Activated CD4-positive, alpha-beta T cell treated with anti-CD3 and anti-CD28 coated beads for 36 hours (primary cell): ENCODE measurements at places on chromosomes 7 and 10.
A peak's percentile ranks its signal among the peaks of the same experiment; 100 is the strongest.

DNA sequence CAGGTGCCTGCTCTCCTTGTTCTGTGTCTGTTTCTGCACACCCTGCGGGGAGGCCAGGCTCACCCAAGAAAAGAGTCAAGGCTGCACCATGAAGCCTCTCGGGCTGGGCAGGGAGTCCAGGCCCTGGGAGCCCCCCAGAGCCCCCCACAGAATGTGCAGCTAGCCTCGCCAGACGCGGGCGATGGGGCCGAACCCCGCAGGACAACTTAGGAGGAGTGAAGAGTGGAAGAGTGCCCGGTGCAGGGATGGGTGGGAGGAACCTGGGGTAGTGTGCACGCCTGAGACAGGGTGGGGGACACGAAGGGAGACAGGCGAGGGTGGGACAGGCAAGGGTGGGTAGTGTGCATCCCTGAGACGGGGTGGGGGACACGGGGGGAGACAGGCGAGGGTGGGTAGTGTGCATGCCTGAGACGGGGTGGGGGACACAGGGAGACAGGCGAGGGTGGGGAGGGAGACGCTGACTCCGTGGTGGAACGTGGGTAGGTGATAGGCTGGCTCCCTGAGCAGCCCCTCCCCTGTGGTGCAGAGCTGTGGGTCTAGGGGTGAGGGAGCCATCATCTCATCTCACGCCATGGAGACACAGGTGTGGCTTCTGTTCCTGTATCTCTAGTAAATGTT is 615.4 kb downstream of the DNAJB6 start:
- no peak overlapping the region for H3K4me3 ChIP-seq
- peaks cover 12% of the 10 kb centered on the region for H3K27me3 ChIP-seq

- DNase-seq = no peak
- H3K36me3 ChIP-seq = no peaks in the 10 kb centered on the region
- H3K27me3 ChIP-seq = peaks cover 11% of the 10 kb centered on the region
- no peaks in the 10 kb centered on the region for H3K4me1 ChIP-seq
Measured at GRCh38 chr10:78727728-78728127, 341.0 kb upstream of the ZMIZ1 start.

DNA sequence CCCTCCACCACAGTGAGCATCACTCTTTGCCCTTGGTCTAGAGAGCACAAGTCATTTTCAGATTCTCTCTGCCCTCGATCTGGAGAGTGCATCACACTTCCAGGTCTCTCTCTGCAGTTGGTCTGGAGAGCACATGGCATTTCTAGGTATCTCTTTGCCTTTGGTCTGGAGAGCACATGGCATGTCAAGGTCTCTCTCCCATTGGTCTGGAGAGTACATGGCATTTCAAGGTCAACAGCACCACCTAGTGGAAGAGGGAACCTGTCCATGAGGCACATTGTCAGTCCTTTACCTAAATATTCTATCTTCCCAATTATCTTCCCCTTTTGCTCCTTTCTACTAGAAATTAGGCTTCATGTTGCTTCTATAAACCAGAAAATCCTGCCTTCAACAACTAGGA is 1139.4 kb downstream of the XPNPEP1 start:
- no peaks in the 10 kb centered on the region for H3K36me3 ChIP-seq
- no peak overlapping the region for H3K4me3 ChIP-seq
- H3K27me3 ChIP-seq = no peaks in the 10 kb centered on the region
- no peaks in the 10 kb centered on the region for H3K4me1 ChIP-seq
- DNase-seq = peak; percentile 50

GRCh38 chr7:89335490-89335889 is 540.0 kb upstream of the TEX47 start:
- DNase-seq = no peak
- no peak overlapping the region for H3K4me3 ChIP-seq
- no peak overlapping the region for H3K27ac ChIP-seq
- no peaks in the 10 kb centered on the region for H3K27me3 ChIP-seq

DNA sequence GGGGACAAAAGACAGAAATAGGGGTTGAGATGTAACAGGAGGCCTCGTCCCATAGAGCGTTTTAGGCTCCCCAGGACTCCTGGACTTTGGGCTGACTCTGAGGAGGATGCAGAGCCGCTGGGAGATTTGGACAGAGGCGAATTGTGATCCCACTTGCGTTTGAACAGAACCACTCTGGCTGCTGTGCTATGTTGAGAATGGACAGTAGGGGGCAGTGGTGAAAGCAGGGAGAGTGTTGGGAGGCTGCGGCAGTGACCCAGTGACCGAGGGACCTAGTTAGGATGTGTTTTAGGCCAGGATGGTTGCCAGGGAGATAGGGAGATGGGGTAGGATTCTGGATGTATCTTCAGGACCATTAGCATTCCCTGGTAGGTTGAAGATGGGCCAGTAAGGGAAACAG is 271.6 kb downstream of the CCDC3 start:
- H3K36me3 ChIP-seq = no peaks in the 10 kb centered on the region
- H3K27me3 ChIP-seq = no peaks in the 10 kb centered on the region
- no peak overlapping the region for H3K4me3 ChIP-seq
- H3K4me1 ChIP-seq = peaks cover 14% of the 10 kb centered on the region

DNA sequence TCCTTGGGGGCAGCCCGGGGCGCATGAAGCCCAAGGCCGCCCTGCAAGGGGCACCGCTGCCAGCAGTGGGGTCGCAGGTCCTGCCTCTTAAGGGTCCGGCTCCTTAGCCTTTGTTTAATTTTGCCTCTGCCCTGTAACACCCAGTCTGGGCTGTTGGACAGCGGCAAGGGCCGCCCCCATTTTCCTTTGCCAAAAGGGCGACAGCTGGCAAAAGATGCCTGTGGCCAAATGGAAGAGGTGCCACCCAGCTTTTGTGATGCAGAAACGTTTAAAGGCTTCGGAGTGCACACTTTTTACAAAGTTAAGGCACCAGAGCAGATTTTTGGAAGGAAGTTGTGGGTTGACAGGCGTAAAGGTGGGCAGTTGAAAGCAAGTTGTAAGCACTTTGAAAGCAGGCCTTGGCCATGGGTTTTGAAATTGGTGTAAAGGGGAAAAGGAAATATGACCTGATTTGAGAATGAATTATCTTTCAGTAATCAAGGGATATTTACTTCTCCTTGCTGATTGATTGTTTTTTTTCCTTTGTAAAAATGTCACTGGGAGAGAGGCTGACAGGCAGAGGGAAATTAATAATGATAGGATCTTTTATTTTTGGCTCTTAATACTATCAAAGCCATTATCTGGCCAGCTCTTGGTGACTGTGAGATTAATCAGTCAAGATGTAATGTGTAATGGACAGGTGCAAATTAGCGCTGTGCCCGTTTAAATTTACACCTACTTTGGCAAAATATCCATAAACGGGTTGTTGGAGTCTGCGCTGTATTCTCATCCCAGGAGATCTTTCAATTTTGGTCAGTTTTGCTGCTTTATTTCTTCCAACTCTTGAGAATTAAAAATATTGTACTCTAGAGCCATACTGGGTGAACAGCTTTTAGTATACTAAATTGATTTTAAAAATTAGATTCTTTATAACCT is 1.2 kb downstream of the CASD1 start:
- peak; percentile 57 for DNase-seq
- H3K36me3 ChIP-seq = peaks cover 8% of the 10 kb centered on the region
- H3K4me3 ChIP-seq = peak overlapping the region; percentile 80
- no peaks in the 10 kb centered on the region for H3K27me3 ChIP-seq
- H3K4me1 ChIP-seq = peaks cover 49% of the 10 kb centered on the region
- peak overlapping the region; percentile 93 for H3K27ac ChIP-seq

DNA sequence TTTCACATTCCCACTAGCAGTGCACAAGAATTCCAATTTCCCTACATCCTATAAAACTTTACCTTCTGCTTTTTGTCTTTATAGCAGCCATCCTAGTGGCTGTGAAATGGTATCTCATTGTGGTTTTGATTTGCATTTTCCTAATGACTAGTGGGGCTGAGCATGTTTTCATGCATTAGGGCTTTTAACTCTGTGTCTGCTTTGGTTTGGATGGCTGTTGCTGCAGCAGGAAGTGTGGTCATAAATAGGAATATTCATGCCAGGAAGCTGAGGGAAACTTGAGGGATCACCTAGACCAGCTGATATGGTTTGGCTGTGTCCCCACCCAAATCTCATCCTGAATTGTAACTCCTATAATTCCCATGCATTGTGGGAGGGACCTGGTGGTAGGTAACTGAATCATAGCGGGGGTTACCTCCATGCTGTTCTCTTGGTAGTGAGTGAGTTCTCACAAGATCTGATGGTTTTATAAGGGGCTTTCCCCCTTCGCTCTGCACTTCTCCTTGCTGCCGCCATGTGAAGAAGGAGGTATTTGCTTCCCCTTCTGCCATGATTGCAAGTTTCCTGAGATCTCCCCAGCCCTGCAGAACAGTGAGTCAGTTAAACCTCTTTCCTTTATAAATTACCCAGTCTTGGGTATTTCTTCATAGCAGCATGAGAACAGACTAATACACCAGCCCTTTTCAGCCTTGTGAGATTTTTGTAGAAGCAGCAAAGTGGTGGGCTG is 181.8 kb upstream of the PITRM1 start:
- no peak for DNase-seq
- H3K27me3 ChIP-seq = peaks cover 9% of the 10 kb centered on the region
- no peak overlapping the region for H3K27ac ChIP-seq

DNA sequence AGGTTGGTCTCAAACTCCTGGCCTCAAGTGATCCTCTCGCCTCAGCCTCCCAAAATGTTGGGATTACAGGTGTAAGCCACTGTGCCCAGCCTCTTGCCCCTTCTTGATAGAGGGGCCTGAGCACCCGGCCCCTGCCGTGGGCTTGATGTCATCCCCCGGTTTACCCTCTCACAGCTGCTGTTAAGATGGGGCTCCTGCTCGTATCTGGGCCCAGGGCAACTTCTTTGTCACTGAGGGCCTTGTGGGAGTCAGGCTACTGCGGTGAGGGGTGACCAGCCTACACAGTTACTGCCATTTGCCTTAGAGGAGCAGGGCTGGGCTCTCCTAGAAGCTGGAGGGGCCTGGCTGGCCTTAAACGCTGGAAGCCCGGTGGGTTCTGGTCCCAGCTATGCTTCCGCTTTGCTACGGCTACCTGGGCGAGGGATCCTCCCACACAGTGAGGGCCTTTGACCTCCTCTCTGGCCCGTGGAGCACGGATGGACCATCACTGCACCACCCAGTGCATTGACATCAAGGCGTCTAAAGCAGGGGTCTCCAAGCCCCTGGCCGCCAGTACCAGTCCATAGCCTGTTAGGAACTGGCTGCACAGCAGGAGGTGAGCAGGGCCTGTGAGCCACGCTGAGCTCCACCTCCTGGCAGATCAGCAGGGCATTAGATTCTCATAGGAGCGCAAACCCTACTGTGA is 1.1 kb upstream of the TMEM130 start:
- no peaks in the 10 kb centered on the region for H3K36me3 ChIP-seq
- DNase-seq = no peak
- peaks cover 2% of the 10 kb centered on the region for H3K4me1 ChIP-seq
- H3K4me3 ChIP-seq = peak overlapping the region; percentile 66

DNA sequence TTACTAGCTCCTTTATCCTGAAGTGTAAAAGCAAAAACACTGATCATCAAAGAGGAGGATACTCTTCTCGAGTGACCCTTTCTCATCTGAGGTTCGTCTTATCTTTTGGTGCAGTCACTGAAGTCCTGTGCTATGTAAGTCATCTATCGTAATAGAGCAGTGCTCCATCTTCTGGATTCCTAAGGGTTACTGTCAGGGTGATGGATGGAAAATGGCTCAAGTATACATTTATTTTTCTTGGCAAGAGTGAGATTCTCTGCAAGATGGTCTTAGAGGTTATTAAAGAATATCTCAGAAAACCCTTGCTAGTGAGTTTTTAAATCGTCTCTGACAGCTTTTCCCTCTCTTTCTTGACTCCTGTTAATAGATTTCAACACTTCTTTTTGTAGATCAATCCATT is 12.4 kb downstream of the PRKG1 start:
- DNase-seq = no peak
- H3K27ac ChIP-seq = no peak overlapping the region
- no peaks in the 10 kb centered on the region for H3K4me1 ChIP-seq

GRCh38 chr7:11194492-11194891 is 220.8 kb downstream of the PHF14 start:
- H3K4me1 ChIP-seq = peaks cover 13% of the 10 kb centered on the region
- H3K27ac ChIP-seq = no peak overlapping the region
- no peak for DNase-seq
- no peaks in the 10 kb centered on the region for H3K36me3 ChIP-seq

DNA sequence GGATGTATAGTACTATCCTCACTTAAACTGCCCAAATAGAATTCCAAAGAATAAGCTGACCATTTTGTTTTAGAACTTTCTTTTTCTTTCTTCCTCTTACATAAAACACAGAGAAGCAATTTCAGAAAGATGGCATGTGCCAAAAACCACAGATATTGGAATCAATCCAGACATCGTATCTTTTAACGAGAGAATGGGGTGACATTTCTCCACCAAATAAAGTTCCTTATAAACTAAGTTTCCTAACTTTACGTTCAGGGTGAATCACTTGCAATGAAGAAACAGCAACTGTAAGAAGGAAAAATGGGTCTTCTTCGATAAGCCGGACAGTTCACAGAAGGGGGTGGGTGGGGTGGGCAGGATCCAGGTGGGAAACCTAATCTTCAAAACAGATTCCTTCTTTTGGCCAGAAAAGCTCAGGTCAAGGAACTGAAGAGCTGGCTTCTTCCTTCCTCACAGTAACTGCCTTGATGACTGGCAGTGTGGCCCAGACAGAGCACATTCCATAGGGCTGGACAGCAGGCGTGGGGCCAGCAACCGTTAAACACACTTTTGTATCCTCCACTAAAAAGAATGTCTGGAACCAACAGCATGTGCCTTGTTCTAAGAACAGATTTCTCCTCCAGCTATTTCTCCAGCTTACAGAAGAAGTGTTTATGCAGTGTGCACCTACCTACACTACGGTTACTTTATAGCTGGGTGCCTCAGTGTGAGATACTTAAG is 31.5 kb downstream of the CREB3L2 start:
- peaks cover 23% of the 10 kb centered on the region for H3K4me1 ChIP-seq
- H3K27ac ChIP-seq = no peak overlapping the region
- H3K36me3 ChIP-seq = peaks cover 6% of the 10 kb centered on the region
- DNase-seq = no peak
- no peak overlapping the region for H3K4me3 ChIP-seq

DNA sequence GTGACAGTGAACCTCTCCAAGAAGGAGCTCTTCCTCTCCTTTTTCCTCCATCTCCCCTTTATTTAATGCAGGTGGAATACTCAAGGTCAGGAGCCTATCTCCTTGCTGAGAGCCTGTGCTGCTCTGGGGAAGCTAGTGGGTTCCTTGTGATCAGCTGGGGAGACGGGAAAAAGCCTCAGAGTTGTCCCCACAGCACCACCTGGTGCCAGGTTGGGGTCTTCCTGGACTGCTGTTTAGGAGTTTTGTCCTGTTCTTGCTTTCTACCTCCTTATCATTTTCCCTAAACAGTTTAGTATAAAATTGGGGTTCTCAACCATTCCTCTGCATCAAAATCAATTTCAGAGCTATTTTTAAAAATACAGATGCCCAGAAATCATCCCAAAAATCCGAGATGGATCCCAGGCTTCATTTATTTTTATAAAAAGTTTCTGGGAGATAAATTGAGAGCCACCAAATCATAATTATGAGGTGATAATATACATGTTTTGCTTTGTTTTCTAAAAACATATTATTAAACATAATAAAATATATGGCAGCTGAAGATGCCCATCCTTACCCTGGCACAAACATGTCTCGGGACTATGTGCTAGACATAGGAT is 44.3 kb downstream of the MACC1 start:
- no peaks in the 10 kb centered on the region for H3K4me1 ChIP-seq
- no peak overlapping the region for H3K4me3 ChIP-seq
- no peak overlapping the region for H3K27ac ChIP-seq
- DNase-seq = peak; percentile 52
- no peaks in the 10 kb centered on the region for H3K27me3 ChIP-seq
